AG08396 (cell line): ENCODE measurements at places on chromosomes 11 and 22.

GRCh38 chr11:36191941-36192340 lies 97.3 kb downstream of the COMMD9 start:
- no peak for DNase-seq

- DNase-seq, result no peak
Measured at GRCh38 chr11:118625976-118626375, 18.6 kb downstream of the PHLDB1 start.

DNA sequence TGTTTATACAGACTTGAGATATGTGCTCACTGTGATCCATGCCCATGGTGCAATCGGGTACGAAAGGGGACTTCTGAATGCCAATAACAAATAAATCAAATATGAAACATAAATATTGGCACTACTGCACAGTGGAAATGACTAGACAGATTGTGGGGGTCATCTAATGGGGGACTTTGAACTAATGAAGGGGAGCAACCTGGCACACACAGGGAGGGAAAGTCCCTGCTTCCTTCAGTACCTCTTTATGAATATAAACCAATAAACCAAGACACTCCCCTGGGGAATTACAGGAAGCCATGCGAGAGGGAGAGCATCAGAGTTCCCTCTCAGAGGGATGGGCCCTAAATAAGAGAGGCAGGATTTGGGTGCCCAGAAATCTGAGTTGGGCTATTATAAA lies 21.1 kb downstream of the MIF start:
- no peak for DNase-seq

DNA sequence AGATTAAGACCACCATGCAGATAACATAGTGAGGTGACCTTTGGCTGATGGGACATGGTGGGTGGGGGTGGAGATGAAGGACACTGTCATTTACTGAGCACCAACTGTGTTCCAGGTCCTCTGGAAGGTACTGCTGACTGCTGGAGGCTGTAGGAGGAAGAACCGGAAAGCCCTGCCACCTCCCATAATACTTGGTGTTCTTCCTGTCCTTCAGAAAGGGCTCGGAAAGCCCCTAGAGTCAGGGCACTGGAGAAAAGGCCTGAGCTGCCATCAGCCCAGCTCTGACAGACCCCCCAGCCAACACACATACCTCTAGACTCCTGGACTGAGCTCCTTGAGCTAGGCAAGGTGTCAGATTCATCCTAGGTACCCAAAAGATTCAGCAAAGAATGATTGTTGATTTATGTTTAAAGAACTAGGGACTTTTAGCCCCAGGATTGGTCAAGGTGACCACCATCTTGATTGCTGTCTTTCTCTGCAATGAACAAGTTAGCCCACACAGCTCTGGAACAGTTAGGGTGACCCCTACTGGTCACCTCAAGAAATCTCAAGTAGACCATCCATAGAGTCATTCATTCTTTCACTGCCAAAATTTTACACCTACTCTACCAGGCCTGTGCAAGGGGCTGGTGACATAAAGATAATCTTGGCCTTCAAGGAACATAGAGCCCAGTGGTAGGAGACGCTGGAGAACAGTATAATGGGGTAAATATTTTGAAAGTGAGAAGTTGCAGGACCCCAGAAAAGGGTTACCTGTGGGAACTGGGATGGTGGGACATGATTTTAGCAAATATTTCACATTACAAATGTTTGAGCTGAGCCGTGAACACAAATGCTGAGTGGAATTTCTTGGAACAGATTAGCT lies 39.4 kb downstream of the IRAG1 start:
- no peak for DNase-seq

- no peak for DNase-seq
Measured at GRCh38 chr11:106683435-106683834, 334.8 kb downstream of the GUCY1A2 start.

DNA sequence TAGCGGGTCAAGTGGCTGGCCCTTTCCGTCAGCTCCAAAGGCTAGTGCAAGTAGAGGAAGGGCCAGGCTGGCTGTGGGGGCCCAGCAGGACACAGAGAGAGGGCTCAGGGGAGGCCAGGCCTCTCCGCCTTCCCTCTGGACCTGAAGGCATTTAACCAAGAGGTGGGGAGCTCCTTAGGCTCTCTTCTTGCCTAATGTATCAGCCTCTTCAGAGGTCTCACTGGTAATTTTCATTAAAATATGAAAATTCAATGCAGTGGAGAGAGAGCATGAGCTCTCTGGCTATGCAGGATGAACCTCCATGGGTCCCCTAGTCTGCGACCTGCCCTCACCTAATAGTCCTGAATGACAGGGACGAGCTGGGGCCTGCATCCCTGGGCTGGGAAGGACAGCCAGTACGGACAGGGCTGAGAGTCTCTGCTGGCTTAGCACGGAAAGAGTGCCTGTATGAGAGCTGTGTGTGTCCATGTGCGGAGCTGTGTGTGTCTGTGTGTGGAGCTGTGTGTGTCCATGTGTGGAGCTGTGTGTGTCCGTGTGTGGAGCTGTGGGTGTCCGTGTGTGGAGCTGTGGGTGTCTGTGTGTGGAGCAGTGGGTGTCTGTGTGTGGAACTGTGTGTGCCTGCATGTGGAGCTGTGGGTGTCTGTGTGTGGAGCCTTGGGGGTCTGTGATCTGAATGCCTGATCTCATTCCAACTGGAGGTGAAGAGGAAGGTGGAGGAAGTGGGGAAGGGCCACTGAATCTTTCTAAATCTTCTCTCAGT lies 2.4 kb downstream of the ALX4 start:
- no peak for DNase-seq
